ENCODE measurements at places on chromosomes 5 and 9.

- no peak for DNase-seq
Observed at GRCh38 chr9:112631313-112632070, 86.4 kb downstream of the INIP start.

- peak; percentile 41 for DNase-seq
Observed at GRCh38 chr9:96478829-96479371, 28.9 kb downstream of the HABP4 start.

DNA sequence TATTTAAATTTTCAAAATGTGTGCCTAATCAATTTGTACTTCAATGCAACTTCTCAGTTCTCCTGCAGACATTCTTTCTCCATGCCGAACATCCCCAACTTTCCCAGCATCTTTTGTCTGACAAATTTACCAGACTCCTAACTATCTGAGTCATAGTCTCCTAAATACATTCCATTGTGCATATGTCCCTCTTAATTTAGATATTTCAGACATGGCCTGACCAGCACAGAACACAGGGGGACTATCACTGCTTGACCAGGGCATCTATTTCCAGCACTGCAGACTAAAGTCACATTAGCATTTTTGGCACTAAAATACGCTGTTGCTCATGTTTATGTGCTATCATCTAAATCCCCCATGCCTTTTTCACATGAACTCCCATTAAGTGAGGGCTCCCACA, 71.9 kb downstream of the ITGA1 start:
- DNase-seq: peak; percentile 66

GRCh38 chr5:137220523-137220927, 278.6 kb downstream of the SPOCK1 start:
- peak; percentile 70 for DNase-seq

DNA sequence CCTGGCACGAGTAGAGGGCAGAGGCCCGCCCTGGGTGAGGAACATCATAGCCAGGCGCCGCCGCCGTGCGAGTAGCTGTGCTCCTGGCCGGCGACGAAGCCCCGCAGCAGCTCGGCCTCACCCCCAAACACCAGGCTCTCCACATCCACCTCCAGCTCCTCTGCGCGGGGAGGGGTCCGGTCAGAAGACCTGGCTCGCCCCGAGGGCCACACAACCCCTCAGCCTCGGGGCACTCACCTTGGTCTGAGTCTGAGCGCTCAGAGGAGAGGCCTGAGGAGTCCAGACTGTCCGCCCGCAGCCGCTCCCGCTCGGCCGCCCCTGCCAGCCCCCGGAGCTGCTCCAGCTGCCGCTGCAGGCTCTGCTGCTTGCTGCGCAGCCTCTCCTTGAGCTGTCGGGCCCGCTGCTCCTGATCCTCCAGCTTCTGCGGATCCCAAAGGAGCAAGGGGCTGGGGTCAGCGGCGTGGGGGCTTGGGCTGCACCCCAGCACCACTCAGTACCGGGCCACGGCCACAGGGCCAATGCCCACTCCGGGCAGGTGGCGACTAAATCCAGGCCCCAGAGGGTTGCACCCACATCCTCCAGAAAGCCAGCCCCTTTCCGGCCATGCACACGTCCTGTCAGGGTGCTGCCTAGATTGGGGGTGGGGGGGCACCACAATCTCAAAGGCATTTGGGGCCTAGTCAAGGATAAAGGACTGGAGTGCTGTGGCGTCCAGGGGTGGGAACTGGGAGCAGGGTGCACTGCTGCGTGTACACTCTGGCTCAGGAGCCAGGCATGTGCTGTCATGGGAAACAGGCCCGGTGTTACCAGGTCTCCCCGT, 3.9 kb downstream of the MXD3 start:
- no peak for DNase-seq

- peak; percentile 20 for DNase-seq
Observed at GRCh38 chr5:173547579-173547978, 68.9 kb downstream of the BOD1 start.

- DNase-seq: no peak
Observed at GRCh38 chr9:88536951-88537760, 2.2 kb downstream of the NXNL2 start.

- no peak for DNase-seq
Observed at GRCh38 chr5:176337913-176338312, 23.7 kb downstream of the KIAA1191 start.

DNA sequence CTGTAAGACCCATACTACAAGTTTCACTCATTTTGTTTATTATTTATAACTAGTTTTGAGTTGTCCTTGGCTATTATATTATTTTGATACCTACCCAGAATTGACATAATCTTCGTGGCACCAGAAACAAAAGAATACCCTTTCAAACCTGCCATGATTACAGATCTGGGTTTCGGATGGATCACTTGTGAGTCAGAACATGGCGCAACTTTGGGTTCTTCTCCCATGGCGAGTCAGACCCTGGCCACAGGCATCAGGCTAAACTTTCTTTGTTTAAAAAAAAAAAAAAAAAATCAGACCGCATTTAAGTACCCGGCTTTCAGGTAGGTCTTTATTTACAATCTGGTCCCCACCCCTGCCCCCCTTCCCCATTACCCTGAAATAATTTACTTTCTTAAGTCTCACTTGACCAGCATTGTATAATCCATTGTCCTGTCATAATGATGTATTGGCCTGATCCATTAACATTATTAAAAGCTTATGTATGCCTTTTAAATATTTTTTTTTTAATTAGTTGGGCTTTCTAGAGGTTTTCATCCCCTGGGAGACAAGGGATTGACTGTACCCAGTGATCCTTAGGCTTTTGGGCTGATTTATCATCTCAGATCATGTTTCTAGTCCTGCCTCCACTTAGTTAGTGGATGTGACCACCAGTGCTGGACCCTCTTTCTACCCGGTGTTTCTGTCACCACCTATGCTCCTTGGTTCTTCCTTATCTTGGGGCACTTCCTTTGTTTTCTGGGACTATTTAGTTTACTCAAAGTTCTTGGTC, 43.9 kb downstream of the F2RL2 start:
- DNase-seq: no peak

- DNase-seq: no peak
Observed at GRCh38 chr9:34671307-34671706, 8.8 kb upstream of the CCL27 start.

DNA sequence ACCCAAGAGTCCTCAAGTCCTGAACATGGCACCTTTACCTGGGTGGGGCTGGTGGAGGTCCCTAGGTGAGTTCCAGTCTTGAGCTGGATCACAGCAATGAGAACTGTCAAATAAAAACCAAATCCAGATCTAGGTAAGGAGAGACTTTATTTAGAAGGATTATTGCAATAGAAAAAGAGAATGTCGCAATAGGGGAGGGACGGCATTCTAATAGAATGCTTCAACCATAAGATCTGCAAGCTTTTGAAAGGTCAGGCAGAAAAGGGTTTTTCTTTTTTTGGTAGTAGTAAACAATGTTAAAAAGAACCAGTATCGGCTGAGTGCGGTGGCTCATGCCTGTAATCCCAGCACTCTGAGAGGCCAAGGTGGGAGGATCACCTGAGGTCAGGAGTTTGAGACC, 5.2 kb upstream of the GCNT1 start:
- DNase-seq: peak; percentile 52

DNA sequence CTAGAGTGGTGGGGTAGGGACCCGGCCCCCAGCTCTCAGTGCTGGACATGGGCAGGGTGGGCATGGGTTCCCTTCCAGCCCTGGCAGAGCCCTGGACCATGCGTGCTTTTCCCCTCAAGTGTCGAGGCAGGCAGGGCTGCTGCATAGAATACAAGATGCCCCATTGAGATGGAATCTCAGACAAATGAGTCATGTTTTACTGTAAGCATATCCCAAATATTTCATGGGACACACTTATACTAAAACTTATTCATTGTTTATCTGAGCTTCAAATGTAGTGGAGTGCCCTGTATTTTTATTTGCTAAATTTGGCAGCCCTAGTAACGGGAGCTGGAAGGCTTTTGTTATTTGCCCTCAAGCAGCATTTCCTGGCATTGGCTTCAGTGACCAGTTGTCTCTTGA, 3.2 kb upstream of the RNU6ATAC start:
- DNase-seq: no peak

DNA sequence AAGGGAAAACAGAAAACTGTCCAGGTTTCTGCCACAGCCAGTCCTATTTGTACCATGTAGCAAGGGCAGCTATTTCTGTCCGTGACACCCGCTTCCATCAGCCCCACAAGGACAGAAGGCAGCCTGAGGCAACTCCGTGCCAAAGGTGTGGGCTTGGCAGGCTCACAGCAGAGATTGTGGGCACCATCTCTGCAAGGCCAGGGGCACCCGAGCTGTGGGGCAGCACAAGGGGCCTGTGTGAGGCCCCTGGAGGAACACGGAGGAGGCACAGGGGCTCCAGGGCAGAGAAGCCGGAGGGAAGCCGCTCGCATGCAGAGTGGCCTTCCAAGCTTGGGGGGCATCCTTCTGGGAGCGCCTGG, 43.5 kb downstream of the COL23A1 start:
- no peak for DNase-seq

GRCh38 chr5:66892716-66893115, 296.5 kb downstream of the MAST4 start:
- no peak for DNase-seq

Measured in GM03348 (cell line).